ENCODE measurements at places on chromosomes 1 and 21.
A peak's percentile ranks its signal among the peaks of the same experiment; 100 is the strongest.

DNA sequence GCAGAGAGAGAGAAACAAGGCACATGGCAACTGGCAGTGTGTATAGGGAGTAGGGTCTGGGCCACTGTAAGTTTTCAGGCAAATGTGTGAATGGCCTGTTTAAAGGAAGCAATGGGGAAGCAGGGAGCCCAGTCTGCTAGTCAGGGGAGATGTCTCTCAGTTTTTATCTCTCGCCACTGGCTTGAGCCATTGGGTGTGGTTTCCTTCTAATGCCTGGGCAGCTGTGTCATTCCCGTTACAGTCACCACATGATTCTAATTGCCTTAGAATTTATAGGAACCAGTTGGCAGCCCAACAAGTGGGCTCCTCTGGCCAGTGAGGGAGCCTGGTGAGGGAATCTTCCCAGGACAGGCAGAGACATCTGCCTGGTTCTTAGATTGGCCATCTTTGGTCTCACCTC, 182.4 kb downstream of the DISC1 start:
- DNase-seq, result no peak

GRCh38 chr1:107297681-107298080, 156.8 kb downstream of the NTNG1 start:
- no peak for DNase-seq

DNA sequence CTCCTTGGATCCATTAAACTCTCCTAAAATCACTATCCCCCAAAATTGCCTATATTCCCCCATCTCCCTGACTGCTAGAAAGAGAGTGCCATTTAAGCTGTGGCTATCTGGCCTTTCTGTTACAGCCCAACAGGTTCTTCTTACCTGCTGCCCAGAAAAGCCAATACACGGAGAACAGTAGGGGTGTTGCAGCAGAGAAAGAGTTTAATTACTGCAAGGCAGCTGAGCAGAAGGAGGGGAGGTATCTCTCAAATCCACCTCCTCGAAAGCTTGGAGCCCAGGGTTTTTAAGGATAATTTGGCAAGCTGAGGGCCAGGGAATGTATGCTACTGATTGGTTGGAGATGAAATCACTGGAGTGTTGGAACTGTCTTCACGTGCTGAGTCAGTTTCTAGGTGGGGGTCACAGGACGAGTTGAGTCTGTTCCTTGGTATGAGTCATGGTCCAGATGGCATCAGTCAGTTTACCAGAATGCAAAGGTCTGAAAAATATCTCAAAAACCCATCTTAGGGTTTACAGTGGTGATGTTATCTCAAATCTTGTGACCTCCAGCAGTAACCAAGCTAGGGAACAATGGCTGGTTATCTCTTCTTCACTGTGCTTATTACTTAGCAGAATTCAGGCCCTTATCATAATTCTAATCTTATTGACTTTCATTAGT, 89.8 kb downstream of the SMYD3 start:
- no peak for DNase-seq

- no peak for DNase-seq
Measured at GRCh38 chr21:14878971-14879370, 185.8 kb downstream of the NRIP1 start.

DNA sequence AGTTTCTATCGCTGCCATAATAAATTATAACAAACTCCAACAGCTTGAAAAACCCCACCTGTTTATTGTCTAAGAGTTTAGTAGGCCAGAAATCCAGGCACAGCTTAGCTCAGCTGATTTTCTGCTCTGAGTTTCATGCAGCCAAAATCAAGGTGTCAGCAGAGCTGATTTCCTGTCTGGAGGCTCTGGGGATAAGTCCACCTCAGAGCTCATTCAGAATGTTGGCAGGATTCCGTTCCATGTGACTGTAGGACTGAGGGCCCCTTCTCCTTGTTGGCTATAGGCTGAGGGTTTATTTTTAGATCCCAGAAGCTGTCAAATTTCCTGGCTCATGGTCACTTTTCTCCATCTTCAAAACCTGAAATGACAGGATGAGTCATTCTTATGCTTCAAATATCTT, 91.6 kb upstream of the CHODL start:
- no peak for DNase-seq

- no peak for DNase-seq
Measured at GRCh38 chr1:51219022-51219421, 17.1 kb upstream of the RNF11 start.

- DNase-seq, result no peak
Measured at GRCh38 chr1:214847071-214847810, 235.3 kb upstream of the KCNK2 start.

DNA sequence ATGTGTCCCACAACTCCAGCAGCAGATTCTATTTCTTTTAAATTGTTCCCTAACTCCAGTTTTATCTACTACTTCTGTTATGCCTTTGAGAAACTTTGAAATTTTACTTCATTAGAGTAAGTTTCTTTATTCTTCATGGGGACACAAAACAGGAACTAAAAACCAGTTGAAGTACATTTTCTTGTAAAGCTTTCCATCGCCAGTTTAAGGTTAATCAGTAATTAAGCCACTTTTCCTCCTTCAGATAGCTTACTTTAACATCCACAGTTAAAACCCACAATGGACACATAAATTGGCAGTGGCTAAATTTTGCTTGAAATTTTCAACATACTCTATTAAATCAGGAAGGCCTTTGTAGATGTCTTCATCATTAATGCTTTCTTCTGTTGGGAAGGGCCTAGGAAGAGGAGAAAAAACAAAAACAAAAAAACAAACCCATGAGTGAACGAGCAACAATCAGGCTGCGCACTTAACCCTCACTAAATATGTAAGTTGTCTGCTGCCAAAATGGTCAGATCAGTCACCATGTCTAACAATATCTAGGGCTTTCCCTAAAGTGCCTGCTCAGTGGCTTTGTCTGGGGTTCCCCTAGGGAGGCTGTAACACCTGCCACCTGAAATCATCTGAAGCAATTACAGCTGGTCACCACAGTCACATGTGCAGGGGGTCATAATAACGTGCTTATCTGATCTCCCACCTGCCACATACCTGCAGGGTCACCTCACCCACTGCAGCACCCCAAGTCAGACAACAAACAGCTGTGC, 187.9 kb downstream of the VAV3 start:
- peak; percentile 28 for DNase-seq

DNA sequence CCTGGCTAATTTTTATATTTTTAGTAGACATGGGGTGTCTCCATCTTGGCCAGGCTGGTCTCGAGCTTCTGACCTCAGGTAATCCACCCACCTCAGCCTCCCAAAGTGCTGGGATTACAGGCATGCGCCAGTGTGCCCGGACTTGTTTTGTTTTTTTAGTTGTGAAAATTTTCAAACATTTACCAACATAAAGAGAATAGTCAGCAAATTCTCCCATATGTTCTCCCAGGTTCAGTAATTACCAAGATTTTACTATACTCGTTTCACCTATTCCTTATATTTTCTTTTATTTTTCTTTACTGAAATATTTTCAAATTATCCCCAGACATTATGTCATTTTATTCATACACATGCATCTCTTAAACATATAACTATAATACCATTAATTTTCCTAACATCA, 218.1 kb upstream of the L1TD1 start:
- no peak for DNase-seq

DNA sequence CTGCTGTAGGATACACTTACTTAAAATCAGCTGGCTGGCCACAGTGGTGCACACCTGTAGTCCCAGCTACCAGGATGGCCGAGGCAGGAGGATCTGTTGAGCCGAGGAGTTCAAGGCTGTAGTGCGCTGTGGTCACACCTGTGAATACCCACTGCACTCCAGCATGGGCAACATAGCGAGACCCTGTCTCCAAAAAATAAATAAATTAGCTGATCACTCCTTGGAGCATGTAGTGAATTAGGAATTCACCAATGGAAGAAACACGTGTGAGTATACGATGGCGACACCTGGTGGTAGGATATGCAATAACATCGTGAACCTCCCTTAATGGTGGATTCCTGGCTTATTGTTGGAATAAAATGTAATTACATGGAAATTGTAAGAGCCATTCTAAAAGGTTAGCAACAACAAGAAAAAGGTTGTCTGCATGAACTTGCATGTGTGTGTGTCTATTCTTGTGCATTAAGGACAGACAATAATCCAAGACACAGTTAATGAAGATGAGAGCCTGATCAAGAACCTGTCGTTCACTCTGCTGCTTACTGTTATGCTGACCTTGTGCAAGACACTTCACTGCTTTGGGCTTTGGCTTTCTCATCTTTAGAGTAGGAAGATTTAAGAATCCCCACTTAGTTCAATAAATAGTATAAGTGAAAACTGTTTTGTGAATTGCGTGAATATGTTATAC, 38.6 kb upstream of the COX20 start:
- peak; percentile 59 for DNase-seq

- no peak for DNase-seq
Measured at GRCh38 chr1:38899560-38899959, 18.2 kb upstream of the GJA9 start.

DNA sequence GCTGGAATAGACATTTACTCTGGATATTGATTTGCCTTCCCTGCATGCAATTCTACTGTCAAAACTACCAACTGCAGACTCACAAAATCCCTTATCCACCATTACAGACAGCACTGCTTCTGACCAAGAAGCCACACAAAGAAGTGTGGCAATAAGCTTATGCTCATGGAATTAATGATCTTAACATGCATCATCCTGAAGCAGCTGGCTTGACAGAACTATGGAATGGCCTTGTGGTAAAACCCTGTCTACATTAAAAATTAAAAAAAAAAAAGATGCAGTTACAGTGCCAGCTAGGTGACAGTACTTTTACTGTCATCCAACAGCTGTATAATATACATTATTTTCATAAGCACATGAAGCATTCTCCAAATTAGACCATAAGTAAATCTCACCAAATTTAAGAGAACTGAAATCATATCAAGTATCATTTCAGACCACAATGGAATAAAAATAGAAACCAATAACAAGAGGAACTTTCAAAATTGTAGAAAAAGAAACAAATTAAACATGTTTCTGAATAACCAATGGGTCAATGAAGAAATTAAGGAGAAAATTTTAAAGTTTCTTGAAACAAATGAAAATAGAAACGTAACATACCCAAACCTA, 70.7 kb downstream of the SCMH1 start:
- no peak for DNase-seq

- no peak for DNase-seq
Measured at GRCh38 chr1:33382661-33383415, 48.1 kb downstream of the PHC2 start.

DNA sequence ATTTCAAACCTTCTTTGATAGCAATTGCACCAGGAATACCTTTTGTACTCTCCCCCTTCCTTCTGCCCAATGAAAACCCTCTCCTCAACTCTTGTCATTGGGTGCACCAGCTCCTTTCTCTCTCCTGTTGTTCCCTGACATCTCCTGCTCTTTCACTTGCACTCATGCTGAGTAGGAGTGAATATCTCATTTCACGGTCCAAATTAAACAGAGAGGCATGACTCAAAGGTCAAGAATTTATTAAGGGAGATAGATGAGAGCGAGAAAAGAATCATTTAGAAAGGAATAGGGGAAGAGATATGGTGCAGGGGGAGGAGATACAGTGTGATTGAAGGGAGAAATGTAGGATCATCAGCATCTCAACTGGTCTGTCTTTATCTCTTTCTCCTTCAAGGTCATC, 22.1 kb downstream of the AIM2 start:
- DNase-seq, result no peak

GRCh38 chr1:229756666-229757065, 130.6 kb downstream of the URB2 start:
- no peak for DNase-seq

- DNase-seq, result no peak
Measured at GRCh38 chr1:20029178-20029912, 40.6 kb upstream of the PLA2G5 start.

- DNase-seq, result no peak
Measured at GRCh38 chr21:16750926-16751325, 761.9 kb upstream of the CXADR start.

DNA sequence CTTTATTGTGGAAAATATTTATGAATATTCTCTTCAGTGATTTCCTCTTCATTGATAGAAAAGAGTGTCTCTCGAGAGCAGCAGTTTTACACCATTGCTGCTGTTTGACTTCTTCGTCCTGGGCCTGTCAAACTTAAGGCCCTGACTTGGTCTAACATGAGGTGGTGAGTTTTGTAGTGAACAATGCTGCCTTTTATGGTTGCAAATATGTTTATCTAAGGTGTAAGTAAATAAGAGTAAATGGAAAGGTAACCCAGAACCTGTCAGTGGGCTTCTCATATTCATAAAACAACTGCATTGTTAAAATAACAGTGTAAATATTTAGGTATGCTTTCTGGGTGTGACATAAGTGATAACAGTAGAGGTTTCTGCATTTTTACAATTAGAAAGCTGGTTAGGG, 62.8 kb upstream of the SCCPDH start:
- no peak for DNase-seq

- DNase-seq, result no peak
Measured at GRCh38 chr1:46041551-46041950, 90.9 kb downstream of the PIK3R3 start.

GRCh38 chr1:10339815-10340214, 59.0 kb upstream of the PGD start:
- DNase-seq, result no peak

GRCh38 chr1:44423591-44424537, 18.8 kb downstream of the RNF220 start:
- DNase-seq, result no peak

GRCh38 chr1:201515895-201516294, 9.0 kb upstream of the CSRP1 start:
- no peak for DNase-seq

DNA sequence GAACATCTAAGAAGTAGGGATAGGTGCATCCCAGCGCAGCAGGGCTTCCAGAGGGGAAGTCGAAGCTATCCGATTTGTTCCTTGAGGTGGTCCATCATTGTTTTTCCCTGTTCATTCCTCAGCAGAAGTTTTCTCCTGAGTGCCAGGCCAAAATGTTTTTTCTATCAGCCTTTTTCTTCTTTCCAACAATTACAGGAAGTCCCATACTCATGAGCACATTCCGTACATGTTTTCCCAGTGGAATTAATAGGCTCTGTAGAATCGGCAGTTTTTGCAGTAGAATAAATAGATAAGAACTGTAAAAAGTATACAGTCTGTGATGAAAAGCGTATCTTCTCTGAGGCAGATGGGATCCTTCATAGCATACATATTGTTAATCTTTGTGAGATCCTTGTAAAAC, 24.8 kb downstream of the CD101 start:
- DNase-seq, result no peak

GRCh38 chr1:222904451-222904850, 89.6 kb downstream of the DISP1 start:
- peak; percentile 20 for DNase-seq

GRCh38 chr1:209384710-209385550, 198.6 kb upstream of the CAMK1G start:
- DNase-seq, result no peak

Measured in NCI-H1436 (cell line).